Skin of body (tissue), 3 donors: ENCODE measurements at places on chromosomes 6 and 20. TPM values are rescaled to one million over a fixed set of nuclear protein-coding genes. Genes with fewer than 3 reads are reported as not detected.

BMP6 gene
- total RNA-seq: 3.7 TPM

MPIG6B gene
- total RNA-seq: 0.59 TPM

GJA1 gene
- 431 TPM for total RNA-seq

- DNase-seq: no peak
These were observed 356.0 kb downstream of the BMP2 start for GRCh38 chr20:7123457-7123856.

- DNase-seq: no peak
These were observed 151.4 kb upstream of the PRDM1 start for GRCh38 chr6:105934708-105935107.

GRCh38 chr6:166300357-166300987, 7.7 kb downstream of the PRR18 start:
- DNase-seq: no peak

DNA sequence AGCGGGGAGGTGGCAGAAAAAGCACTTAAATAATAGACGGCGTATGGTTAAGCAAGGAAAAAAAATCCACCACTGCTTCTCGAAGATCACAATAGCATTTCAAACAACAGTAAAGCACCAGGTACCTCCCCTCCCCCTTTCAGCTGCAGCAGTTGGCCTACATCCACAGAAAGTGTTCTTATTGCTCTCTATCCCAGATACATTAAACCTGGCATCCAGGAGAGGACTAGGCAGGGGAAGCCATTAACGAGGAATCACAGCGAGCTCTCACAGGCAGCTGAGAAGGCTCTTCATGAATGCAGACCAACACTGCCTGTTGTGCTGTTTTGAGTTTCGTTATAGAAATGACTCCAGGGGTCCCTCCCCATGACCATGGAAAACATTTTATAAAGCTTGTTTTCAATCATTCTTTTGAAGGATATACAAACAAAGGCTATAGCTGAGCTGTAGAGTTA, 11.8 kb downstream of the FYN start:
- DNase-seq: no peak

GRCh38 chr20:58665606-58666005, 14.5 kb downstream of the STX16 start:
- DNase-seq: no peak

- peak; percentile 82 for DNase-seq
These were observed at the start of gene B4GALT5 for GRCh38 chr20:49713753-49714712. Gene B4GALT5 (minus strand): TSS chr20:49713878. CDS start chr20:49713690, 188 bp downstream.

GRCh38 chr20:47543006-47543431, 41.3 kb downstream of the NCOA3 start:
- DNase-seq: no peak

- no peak for DNase-seq
These were observed 8.3 kb downstream of the PPP1R3G start for GRCh38 chr6:5093231-5094015.
